ENCODE measurements at places on chromosomes 1 and 21.
A peak's percentile ranks its signal among the peaks of the same experiment; 100 is the strongest.

DNA sequence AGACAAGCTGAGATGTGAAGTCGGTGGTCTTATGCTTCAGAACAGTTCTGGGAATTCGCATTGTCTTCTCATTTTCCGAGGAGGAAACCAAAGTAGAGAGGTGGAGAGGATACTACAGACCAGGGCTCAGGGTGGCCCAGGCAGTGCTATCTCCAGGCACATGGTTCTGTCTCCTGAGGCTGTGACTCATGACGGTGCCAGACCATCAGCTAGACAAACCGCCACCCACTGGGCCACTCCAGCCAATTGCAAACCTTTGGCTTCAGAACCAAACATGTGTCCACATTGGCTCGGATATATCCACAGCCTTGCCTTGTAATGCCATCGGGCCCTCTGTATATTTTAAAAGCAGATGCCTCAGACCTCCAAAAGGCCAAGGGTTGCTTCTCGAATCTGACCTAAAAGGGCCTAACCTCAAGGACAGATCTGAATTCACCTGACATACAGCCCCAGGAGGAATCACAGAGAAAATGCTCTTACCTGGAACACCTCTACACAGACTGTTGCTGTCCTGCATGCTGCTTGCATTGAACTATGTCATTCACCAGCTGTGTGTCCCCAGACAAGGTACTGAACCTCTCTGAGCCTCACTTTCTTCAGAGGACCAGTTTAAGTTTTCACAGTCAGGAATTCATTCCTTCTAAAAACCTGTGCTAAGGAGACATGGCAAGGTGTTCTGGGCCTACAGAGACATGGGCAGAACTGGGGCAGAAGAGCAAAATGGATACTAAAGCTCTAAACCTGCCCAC lies 224.9 kb upstream of the JUN start:
- DNase-seq = no peak

DNA sequence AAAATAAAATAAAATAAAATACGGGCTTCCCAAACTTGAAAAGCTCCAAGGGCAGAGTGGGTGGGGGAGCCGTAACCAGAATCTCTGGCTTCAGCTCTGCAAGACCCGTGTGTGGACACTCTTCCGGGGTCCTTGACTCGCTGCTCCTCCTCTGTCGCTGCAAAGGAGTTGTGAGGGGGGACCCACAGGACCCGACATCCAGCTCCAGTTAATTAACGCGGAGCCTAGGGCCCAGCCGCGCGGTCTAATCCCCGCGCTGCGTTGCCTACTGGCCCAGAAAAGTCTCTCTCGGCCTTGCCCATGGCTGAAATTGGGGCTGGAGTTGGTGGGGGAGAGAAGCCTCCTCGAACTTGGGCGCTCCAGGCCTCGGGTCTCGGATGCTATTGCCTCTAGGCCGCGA lies 1.8 kb downstream of the LMX1A start:
- no peak for DNase-seq

- no peak for DNase-seq
Measured at GRCh38 chr1:53747841-53748240, 8.9 kb upstream of the GLIS1 start.

- no peak for DNase-seq
Measured at GRCh38 chr1:44598167-44598566, 76.1 kb downstream of the TMEM53 start.

DNA sequence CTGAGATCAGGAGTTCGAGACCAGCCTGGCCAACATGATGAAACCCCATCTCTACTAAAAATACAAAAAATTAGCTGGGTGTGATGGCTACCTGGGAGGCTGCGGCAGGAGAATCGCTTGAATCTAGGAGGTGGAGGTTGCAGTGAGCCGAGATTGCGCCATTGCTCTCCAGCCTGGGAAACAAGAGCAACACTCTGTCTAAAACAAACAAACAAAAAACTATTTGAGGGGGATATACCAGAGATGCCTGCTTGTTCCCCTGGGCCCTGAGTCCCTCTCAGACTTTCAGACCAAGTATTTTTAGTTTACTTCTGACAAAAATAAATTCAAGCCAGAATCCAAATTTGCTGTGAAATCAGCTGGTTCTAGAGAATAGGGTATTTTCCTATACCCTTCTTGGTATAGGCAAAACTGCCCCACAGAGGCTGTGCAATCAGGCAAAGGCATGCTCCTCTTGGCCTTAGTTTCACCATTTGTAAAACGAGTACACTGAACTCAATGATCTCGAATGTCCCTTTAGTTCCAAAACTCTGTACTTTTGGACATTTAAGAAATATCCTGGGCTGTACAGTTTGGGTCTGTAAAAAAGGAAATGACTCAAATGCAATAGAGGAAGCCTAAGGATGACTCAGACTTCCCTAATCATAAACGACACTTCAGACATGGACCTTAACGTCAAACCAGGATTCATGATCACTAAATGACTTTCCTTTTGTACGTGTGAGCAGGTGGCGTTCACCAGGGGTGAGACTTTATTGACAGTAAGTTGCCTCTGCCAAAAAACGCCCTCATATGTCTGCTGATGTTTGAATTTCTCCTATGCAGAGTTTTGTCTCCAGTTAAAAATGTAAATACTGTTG lies 16.1 kb downstream of the ENSA start:
- DNase-seq = peak; percentile 78

DNA sequence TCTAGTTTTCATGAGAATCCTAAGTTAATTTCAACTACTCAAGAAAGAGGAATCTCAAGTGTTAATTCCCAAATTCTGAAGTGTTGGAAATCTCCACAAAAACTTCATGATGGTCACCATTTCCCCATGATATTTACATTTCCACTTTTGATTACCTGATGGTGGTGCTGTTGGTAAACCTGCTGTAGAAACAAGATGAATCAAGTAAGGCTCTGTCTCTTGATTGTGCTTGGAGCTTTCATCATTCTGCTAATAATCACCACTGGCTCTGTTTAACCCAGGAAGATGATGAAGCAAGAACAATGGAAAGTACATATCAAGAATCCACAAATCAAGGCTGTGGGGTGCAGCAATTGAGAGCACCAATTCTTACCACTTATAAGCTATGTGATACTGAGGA lies 77.8 kb downstream of the C4BPA start:
- DNase-seq = peak; percentile 39

- no peak for DNase-seq
Measured at GRCh38 chr1:151613282-151613780, 1.5 kb downstream of the SNX27 start.

DNA sequence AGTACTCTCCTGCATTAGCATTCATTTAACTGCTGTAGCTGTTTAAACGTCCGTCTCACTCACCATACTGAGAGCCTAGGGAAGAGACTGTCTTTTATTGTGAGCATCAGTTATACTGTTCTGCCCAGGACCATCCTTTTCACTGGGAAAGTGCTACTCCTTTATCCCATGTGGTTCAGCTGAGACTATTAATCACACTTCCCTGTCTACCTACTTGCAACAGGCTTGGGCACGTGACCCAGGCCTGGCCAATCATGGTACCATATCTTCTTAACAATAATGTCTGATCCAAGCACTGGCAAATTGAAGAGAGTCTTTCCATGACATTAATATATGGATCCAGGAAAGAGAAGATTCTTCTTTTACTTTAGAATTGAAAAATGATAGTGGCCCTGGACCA lies 108.1 kb downstream of the TM2D1 start:
- DNase-seq = no peak

Data from HT-29 (cell line).